ENCODE measurements at places on chromosomes 4 and X.

- DNase-seq: peak; percentile 69
Observed at GRCh38 chr4:87078987-87079486, 141.4 kb downstream of the KLHL8 start.

- DNase-seq: no peak
Observed at GRCh38 chrX:68204521-68205038, 228.7 kb downstream of the OPHN1 start.

- DNase-seq: no peak
Observed at GRCh38 chr4:91089178-91089577, 962.0 kb downstream of the CCSER1 start.

GRCh38 chrX:8749697-8750096 is 17.8 kb upstream of the ANOS1 start:
- no peak for DNase-seq

- no peak for DNase-seq
Observed at GRCh38 chrX:17882680-17883079, 21.6 kb upstream of the RAI2 start.

- DNase-seq: no peak
Observed at GRCh38 chr4:168451331-168451730, 29.0 kb downstream of the DDX60L start.

DNA sequence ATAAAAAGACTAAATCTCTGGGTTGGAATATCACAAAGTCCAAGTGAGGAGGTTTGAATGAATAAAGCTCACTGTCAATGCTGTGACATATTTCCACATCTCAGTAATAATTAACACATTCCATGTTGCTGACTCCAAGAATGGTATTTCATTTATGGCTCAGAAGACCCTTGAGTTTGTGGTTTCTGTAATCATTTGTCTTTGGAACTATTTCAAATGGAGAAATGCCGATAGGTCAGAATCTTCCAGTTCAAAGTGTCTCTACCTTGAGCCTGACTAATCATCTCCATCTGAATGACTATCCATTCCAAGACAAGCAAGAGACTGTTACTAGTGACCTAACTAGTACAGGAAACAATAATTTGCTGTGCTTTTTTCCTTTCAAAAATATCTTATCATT is 24.2 kb upstream of the SLC2A9 start:
- DNase-seq: peak; percentile 50

- peak; percentile 26 for DNase-seq
Observed at GRCh38 chrX:53048169-53049126, at the start of gene GPR173. Gene GPR173 (plus strand): TSS chrX:53048789. CDS start chrX:53076622, 27,833 bp downstream.

DNA sequence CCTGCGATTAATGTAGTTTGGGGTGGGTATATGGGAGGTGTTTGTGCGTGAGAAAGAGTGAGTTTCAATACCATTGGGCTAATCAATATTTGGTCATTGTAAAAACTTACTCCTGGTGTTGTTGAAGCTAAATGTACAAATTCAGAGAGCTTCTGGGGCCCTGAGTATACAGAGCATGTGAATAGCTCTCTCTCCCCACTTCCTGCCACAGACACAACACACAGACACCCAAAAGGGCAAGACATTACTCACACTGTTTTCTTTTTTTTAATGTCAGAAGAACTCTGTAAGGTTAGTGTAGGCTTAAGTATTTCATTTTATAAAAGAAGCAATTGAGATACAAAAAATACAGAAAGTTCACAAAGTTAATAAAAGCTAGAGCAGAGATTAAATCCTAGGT is 151.3 kb upstream of the KCNIP4 start:
- DNase-seq: no peak

DNA sequence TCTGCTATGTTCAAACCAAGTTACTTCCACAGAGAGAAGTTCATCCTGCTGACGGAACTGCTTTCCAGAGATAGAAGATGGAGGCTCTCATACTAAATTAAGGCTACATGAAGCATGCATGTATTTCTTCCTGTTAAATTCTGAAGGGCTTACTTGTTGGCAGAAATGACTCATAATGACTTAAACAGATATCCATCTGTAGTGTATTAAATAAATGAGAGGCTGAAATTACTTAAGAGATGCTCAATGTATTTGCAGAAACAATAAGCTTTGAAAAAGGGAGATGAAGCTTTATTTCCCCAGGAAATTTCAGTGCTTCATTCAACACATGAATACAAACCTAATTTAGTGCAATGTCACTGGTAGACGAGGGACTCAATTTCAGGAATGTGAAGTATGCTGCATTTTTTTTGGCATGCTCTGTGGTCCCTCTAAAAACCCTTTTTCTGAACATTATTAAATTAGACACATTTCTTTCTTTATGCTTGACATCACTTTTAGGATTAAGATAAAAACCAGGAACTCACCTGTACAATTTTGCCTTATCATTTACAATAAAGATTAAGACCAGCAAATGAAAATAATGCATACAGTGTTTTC is 759.1 kb upstream of the POU3F4 start:
- no peak for DNase-seq

GRCh38 chr4:8831221-8832112 is 40.2 kb downstream of the HMX1 start:
- DNase-seq: no peak

DNA sequence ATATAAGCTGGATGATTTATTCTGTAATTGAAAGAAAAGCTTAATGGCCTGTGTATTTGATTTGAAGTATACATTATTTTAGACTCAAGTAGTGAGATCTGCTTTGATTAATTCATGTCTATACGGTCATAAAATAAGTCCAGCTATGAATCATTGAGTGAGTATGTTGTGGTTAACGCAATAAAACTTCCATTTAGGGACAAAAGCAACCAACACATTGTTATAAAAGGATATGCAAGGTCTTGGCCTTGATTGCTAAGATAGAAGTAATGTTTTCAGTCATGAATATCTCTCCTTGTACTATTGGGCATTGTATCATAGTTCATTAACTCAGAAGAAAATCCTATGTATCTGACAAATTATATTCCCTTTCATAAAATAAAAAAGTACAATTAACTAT is 162.1 kb downstream of the EPHA5 start:
- no peak for DNase-seq

DNA sequence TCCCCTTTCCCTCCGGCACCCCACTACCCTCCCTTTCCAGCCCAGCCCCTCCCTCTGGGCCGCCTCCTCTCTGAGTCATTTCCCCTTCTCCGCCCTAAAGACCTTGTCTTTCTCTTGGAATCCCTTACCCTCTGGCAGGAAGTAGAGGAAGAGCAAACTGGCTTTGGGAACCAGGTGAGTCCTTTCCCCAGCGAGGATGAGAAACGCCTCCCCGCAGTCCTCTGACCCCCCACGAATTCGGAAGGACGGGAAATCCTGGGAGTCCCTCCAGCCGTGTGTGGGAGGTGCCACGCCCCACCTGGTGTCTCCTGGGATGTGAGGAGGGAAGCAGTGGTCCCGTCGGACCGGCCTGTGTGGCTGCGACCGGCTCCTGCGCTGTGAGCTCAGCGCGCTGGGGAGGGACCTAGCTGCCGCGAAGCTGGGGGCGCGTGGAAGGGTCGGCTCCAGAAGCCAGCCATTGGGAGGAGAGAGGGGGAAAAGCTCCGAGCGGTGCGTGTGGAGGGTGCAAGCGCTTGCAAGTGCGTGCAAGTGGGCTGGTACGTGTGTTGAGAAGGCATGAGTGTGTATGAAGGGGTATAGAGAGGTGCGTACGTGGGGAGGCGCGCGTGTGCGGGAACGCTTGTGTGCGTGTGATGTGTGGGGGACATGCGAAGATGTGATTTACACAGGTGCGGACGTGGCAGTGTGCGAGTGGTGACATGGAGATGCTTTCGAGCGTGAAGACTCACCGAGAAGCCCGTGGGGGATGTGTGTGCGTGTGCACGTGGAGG is 46.3 kb downstream of the TEX13B start:
- DNase-seq: no peak

DNA sequence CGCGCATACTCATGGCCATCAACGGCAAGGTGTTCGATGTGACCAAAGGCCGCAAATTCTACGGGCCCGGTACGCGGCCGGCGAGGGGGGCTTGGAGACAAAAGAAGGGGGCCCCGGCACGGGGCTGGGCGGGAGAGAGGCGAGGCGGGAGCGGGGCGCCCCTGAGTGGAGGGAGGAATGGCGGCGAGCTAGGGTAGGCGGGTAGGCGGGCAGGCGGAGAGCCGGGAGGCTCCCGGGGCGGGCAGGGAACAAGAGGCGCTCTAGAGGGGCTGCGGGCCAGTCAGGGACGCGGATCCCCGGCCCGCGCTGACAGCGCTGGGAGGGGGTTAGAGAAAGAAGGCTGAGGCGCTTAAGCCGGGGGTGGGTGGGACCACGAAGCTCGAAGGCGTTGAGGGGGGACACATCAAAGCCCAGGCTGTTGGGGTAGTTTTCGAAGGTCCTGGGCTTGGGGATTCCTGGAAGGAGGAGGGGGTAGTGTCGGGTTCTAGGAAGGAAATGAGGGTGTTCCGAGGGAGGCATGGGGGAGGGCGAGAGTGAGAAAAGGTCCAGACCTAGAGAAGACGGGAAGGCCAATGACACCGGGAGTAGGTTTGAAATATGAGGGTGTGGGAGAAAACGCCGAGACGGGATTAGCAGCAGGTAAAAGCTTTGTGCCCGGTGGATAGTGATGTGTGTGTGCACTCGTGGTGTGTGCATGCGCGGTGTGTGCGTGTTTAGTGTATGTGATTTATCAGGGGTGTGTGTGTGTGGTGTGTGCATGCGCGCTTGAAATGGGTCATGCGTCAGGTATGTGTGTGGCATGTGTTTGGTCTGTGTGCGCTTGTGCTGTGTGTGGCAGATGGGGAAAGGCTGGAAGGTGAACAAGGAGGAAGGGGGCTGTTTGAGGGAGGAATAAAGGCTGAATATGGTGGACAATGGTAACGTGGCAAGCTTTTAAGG is 807 bp downstream of the PGRMC1 start:
- peak; percentile 54 for DNase-seq

DNA sequence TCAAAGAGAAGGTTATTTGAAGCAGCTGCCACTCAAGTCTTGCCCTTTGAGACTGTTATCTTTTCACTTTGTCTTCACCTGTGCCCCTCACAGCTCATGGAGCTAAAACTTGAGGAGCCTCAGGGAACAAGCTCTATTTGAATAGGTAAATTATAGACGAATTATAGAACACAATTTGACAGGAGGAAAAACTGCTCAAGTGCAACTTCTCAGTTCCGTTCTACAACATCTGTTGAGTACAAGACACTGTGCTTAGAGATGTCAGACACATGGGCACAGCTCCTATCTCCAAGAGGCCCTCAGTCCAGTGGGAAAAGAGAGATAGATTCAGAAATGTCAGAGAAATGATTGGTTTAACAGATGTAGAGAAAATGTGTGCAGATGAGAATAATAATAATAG is 5.1 kb downstream of the PPP1R2C start:
- DNase-seq: no peak

DNA sequence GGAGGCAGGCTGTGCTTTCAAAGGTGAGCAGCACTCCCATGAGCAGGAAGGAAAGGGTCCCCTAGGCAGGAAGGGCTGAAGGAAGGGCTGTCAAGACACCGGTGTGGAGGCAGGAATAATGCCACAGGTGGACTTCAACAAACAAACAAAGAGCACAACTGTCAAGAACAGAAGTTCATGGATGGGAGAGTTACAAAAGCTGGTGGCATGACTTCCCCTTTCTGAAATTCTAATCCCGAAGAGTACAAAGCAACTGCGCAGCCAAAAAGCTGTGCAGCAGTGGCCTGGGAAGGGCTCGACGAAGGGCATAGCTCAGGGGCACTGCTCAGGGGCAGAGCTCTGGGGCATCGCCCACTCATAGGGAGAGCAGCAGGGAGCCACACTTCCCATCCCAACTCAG is 582.3 kb upstream of the DIPK2B start:
- DNase-seq: no peak

GRCh38 chr4:76001700-76002099 is 5.6 kb downstream of the CXCL9 start:
- DNase-seq: no peak

DNA sequence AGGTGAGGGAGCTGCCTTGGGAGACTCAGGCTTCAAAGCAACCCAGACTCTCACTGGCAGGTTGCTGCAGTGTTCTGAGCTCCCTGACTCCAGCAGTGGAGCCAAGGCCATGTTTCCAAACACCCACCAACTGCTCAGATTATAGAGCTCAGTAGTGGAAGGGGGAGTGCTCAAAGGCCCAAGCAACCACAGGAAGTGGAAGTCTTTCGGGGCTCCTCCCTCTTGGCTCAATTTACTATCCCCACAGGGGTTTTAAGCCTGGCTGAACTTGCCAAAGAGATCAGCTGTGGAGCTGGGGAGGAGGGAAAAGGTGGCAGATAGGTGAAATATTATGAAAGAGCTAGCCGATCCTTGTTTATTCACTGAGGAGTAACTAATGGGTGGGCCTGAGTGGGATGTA is 82.5 kb downstream of the HPRT1 start:
- DNase-seq: peak; percentile 32

DNA sequence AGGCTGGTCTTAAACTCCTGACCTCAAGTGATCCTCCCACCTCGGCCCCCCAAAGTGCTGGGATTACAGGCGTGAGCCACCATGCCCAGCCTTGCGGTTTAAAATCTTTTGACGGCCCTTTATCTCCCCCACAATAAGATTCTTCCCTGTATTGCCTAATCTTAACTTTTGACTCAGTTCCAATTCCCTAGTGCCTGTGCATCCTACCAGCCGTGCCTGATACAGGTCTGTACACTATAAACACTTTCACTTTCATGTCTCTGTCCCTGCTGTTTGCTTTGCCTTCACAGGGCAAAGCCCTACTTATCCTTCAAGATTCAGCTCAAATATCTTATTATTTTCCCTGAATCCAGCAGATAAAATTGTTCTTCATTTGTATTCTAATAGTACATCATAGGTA is 74.6 kb downstream of the WDR44 start:
- no peak for DNase-seq

- DNase-seq: no peak
Observed at GRCh38 chr4:22721204-22721603, 28.5 kb downstream of the GBA3 start.

GRCh38 chr4:38179690-38180377 is 219.6 kb downstream of the PTTG2 start:
- peak; percentile 48 for DNase-seq

GRCh38 chrX:29148511-29148910 is 561.3 kb downstream of the IL1RAPL1 start:
- no peak for DNase-seq

- no peak for DNase-seq
Observed at GRCh38 chr4:122896270-122896669, 26.1 kb downstream of the NUDT6 start.

- DNase-seq: no peak
Observed at GRCh38 chrX:108875548-108875947, 139.2 kb upstream of the IRS4 start.

GRCh38 chr4:37762294-37762990 is 64.0 kb upstream of the PGM2 start:
- DNase-seq: peak; percentile 29

- no peak for DNase-seq
Observed at GRCh38 chr4:188214861-188215260, 75.6 kb downstream of the TRIML1 start.

- DNase-seq: peak; percentile 43
Observed at GRCh38 chr4:157128395-157128794, 52.4 kb downstream of the GLRB start.

DNA sequence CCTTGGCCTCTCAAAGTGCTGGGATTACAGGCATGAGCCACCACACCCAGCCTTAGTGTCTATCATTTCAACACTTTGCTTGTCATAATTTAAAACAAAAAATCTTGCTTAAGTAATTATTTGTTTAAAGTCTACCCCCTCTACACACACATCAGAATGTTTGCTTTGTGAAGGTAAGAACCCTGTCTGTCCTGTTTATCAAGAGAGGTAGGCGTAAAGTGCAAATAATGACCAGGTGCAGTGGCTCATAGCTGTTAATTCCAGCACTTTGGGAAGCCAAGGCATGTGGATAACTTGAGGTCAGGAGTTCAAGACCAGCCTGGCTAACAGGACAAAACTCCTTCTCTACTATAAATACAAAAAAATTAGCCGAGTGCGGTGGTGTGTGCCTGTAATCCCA is 326.7 kb upstream of the CLNK start:
- no peak for DNase-seq

GRCh38 chr4:184898793-184899192 is 73.0 kb upstream of the ACSL1 start:
- no peak for DNase-seq

All from HFFc6 (cell line).